ENCODE measurements at places on chromosomes 6 and 20.

DNA sequence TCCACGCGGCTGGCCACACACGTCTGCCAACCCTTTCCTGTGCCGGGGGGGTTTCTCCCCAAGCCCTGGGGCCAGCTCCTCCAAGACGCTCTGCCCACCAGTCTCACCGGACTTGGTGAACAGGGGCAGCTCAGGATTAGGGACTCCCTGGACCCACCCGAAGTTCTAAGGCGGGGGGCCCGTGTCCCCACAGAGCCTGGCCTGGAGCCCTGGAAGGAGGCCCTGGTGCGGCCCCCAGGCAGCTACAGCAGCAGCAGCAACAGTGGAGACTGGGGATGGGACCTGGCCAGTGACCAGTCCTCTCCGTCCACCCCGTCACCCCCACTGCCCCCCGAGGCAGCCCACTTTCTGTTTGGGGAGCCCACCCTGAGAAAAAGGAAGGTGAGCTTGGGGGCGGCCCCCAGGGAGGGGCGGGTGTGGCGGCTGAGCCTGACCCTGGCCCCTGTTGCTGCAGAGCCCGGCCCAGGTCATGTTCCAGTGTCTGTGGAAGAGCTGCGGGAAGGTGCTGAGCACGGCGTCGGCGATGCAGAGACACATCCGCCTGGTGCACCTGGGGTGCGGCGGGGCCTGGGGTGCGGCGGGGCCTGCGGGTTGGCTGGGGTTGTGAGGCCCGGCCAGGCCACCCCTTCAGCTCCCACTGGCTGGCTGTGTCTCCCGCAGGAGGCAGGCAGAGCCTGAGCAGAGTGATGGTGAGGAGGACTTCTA lies 2.3 kb downstream of the SLC2A4RG start:
- DNase-seq: no peak

- DNase-seq: no peak
These were observed 23.8 kb upstream of the SYNDIG1 start for GRCh38 chr20:24445510-24446170.

GRCh38 chr6:144063744-144064401 lies 31.5 kb downstream of the SF3B5 start:
- DNase-seq: peak; percentile 86

DNA sequence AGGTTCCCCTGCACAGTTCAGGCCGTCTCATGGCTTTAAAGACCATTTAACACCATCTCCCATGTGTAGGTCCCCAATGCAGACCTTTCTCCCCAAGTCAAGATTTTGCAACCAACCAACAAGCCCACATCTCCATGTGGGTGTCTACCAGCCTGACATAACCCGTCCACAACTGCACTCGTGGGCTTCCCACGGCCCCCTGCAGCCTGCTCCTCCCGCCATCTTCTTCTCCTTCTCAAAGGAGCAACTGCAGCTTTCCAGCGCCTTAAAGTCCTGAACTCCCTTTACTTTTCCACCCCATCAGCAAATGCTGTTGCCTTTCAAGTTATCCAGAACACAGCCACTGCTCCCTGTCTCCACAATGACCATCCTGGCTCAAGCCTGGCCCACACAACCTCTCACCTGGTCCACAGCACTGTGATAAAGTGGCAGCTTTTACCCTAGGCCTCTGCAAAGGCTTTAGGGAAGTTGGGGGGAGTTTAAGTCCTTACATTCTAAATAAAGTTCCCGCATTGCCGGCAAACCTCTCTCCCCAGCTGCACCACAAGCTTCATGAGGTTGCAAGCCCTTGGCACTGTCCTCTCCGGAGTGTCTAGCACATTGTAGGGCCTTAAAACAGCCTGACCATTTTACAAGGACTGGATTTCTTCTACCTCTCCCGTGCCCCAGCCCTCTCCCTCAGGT lies 140.5 kb downstream of the PREX1 start:
- DNase-seq: no peak

Measured in CD4-positive, alpha-beta T cell treated with Interleukin-4 for 4 hours (primary cell).